ENCODE measurements at places on chromosomes 5 and 9. TPM values are rescaled to one million over a fixed set of nuclear protein-coding genes. Genes with fewer than 3 reads are reported as not detected.

SLC34A3 gene
- 0.81 TPM for total RNA-seq

PCDHA1 gene
- total RNA-seq = not detected

PPP3R2 gene
- 0.22 TPM for total RNA-seq

DIRAS2 gene
- total RNA-seq = 2.0 TPM

ANXA2R gene
- total RNA-seq = 0.74 TPM

SCGB3A1 gene
- total RNA-seq = not detected

TAF1L gene
- not detected for total RNA-seq

CCDC192 gene
- 2.0 TPM for total RNA-seq

DNA sequence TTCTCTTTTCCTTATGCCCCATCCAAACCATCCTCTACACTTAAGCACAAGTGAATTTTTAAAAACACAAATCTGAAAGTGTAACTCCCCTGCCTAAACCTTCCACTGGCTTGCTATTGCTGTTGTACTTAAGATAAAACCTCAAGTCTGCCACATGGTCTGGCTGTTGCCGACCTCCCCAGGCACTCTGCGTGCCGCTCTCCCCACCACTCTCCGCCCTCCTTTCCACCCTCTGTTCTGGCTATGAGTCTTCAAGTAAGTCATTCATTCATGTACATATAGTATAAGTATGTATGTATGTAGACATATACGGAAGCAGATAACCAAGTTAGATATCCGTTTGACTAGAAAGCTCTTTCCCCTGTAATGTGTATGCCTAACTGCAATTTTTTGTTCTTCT lies 94.7 kb upstream of the ANKRD55 start:
- no peak for DNase-seq
- H3K27ac ChIP-seq = no peak overlapping the region
- H3K36me3 ChIP-seq = peaks cover 4% of the 10 kb centered on the region
- no peak overlapping the region for H3K4me3 ChIP-seq
- no peaks in the 10 kb centered on the region for H3K27me3 ChIP-seq
- peaks cover 53% of the 10 kb centered on the region for H3K4me1 ChIP-seq

- H3K27ac ChIP-seq = peak overlapping the region; percentile 81
- no peaks in the 10 kb centered on the region for H3K36me3 ChIP-seq
- H3K27me3 ChIP-seq = no peaks in the 10 kb centered on the region
- peaks cover 16% of the 10 kb centered on the region for H3K4me1 ChIP-seq
- DNase-seq = no peak
These were observed 398.8 kb downstream of the ENC1 start for GRCh38 chr5:74241751-74242140.

GRCh38 chr9:23682891-23683431 lies 143.1 kb downstream of the ELAVL2 start:
- no peak overlapping the region for H3K27ac ChIP-seq
- H3K4me3 ChIP-seq = no peak overlapping the region
- H3K27me3 ChIP-seq = no peaks in the 10 kb centered on the region
- no peak for DNase-seq
- H3K4me1 ChIP-seq = no peaks in the 10 kb centered on the region
- H3K36me3 ChIP-seq = no peaks in the 10 kb centered on the region

DNA sequence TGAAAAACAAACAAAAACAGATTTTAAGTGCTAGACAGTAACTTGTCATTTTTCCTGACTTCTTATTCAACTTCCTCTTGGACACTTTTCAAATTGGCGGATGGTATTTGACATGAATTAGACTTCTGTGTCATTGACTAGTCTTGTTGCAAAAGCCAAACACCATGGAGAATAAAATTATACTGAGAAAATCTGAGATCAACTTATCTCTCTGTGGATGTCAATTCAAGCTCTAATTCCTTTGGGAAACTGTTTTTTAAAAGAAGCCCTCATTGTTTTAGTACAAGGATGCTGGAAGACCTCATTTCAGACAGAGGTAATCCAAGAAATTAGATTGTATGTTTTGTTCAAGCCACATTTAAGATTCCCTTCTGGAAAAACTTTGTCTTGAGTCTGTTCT lies 831.0 kb downstream of the SEMA5A start:
- DNase-seq = no peak
- no peaks in the 10 kb centered on the region for H3K36me3 ChIP-seq
- H3K27ac ChIP-seq = no peak overlapping the region
- no peaks in the 10 kb centered on the region for H3K27me3 ChIP-seq

DNA sequence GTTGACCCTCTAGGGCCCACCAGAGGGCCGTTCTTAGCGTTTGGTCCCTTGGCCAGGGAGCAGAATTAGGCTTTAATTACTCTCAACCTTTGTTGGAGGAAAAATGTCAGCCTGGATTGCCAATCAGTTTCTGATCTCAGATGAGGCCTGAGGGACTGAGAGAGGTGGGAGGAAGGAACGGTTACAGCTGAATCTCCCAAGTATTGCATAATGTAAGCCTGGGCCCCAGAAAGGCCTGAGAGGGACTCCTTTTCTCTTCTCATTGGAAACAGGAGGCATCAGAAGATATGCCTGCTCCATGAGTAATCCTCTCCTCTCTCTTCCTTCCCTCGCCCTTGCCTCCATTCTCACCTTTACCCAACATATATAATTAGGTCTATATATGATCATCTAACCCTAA lies 105.7 kb downstream of the INSYN2B start:
- no peak overlapping the region for H3K27ac ChIP-seq
- H3K36me3 ChIP-seq = peaks cover 4% of the 10 kb centered on the region
- DNase-seq = no peak
- H3K4me1 ChIP-seq = peaks cover 15% of the 10 kb centered on the region
- no peak overlapping the region for H3K4me3 ChIP-seq

DNA sequence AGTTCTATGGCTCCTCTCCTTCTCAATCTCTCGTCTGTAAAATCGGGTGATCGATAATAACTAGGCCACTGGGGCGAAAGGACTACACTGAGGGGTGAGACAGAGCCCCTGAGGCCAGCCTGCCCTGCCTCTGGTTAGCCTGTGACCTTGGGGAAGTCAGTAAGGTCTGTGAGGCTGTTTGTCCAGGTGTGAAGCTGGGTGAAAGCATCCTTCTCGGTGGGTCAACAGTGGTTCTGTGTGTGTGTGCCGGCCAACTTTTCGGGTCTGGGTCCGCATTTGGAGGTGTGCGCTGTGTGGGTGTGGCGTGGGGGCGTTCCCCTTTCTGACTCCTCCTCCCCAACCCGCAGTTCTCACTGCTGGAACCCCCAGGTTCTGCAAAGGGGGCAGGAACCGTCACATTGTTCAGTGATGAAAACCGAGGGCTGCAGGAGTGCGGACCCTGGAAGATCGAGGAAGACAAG lies 5.0 kb upstream of the RNF44 start:
- H3K4me1 ChIP-seq = peaks cover 45% of the 10 kb centered on the region
- peak overlapping the region; percentile 86 for H3K4me3 ChIP-seq
- no peak for DNase-seq
- peak overlapping the region; percentile 84 for H3K27ac ChIP-seq
- no peaks in the 10 kb centered on the region for H3K36me3 ChIP-seq

- H3K36me3 ChIP-seq = peaks cover 13% of the 10 kb centered on the region
- DNase-seq = no peak
- H3K27ac ChIP-seq = no peak overlapping the region
- H3K4me1 ChIP-seq = no peaks in the 10 kb centered on the region
- H3K4me3 ChIP-seq = no peak overlapping the region
These were observed 17.3 kb downstream of the ODF2 start for GRCh38 chr9:128473104-128473503.

DNA sequence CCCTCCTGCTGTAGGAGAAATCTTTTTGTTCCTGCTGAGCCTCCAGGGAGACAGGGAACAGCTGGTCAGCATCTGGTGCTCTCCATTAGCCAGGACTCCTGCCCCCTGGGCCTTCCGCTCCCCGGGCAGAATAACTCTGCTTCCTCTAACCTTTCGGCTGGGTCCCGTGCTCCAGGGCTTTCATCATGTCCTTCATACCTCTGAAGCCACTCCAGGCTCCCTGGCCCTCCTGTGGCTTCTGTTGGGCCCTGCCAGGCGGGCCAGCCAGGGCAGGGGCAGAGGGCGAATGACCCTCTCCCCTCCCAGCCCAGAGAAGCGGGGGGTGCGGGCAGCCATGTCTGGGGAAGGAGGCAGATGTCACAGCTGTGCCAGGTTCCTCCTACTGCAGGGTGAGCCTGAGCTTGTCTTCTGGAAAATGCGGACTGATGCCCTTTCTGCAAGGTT lies 81.7 kb upstream of the LMX1B start:
- H3K4me3 ChIP-seq = no peak overlapping the region
- H3K4me1 ChIP-seq = peaks cover 29% of the 10 kb centered on the region
- no peak overlapping the region for H3K27ac ChIP-seq
- H3K36me3 ChIP-seq = no peaks in the 10 kb centered on the region

DNA sequence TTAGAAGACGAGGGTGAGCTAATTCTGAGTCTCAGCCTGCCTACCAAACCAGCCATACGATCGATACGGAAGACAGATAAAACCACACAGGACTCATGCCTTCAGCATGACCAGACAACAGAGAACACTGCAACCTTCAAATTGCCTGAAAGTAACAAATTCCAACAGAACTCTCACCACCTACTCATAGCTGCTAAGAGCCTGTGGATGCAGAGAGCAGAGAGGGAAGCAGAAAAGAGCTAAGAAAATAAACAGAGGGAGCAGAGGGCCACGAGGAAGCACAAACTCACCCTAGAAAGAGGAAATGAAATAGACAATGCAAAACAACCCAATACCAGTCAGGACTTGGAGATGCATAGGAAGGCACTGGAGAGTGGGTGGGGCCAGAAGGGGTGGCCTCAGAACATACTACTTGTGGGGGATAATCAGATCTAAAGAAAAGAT lies 86.7 kb upstream of the TAS2R1 start:
- H3K4me3 ChIP-seq = no peak overlapping the region
- peak overlapping the region; percentile 6 for H3K27ac ChIP-seq
- H3K36me3 ChIP-seq = no peaks in the 10 kb centered on the region
- H3K27me3 ChIP-seq = peaks cover 6% of the 10 kb centered on the region

DNA sequence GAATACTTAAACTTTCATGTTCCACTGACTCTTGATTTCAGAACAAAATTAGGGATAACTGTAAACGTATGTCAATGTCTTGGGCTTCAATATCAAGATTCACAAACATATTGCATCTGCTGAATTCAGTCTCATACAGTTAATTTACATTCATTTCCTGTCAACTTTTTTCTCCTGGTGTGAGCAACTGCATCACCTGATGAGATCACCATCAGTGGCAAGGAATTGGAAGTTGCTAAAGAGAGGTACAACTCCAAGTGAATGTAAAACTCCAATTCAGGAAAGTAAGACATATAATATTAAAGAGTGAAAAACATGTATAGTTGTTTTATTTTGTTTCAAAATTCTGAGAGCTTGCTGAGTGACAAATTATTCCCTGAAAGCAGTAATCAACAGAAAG lies 1336.2 kb upstream of the C9orf72 start:
- no peaks in the 10 kb centered on the region for H3K36me3 ChIP-seq
- DNase-seq = no peak
- no peak overlapping the region for H3K4me3 ChIP-seq
- no peak overlapping the region for H3K27ac ChIP-seq
- no peaks in the 10 kb centered on the region for H3K27me3 ChIP-seq

DNA sequence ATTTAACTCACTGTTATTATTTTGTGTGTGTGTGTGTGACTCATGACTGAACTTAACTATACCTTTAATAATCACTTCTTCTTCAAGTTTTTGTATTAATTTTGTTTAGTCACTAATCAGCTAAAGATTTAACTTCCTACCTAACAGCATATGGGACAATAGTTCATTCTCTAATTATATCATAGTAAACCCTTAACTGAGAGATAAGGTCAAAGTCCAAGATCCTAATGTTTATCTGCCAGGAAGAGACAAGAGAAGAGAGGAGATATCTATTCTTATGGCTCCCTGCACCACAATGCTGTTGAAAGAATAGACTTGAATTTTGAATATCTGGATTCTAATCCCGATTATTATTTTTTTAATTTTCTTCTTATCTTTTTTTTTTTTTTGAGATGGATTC lies 28.1 kb downstream of the FREM1 start:
- no peak overlapping the region for H3K27ac ChIP-seq
- peaks cover 6% of the 10 kb centered on the region for H3K27me3 ChIP-seq
- H3K36me3 ChIP-seq = peaks cover 25% of the 10 kb centered on the region
- DNase-seq = no peak

- H3K27ac ChIP-seq = no peak overlapping the region
- H3K27me3 ChIP-seq = no peaks in the 10 kb centered on the region
- DNase-seq = no peak
- no peak overlapping the region for H3K4me3 ChIP-seq
- peaks cover 4% of the 10 kb centered on the region for H3K4me1 ChIP-seq
- peaks cover 5% of the 10 kb centered on the region for H3K36me3 ChIP-seq
These were observed 56.5 kb downstream of the ANKRD33B start for GRCh38 chr5:10620346-10620745.

- H3K27me3 ChIP-seq = no peaks in the 10 kb centered on the region
- no peaks in the 10 kb centered on the region for H3K36me3 ChIP-seq
- no peak overlapping the region for H3K4me3 ChIP-seq
- H3K27ac ChIP-seq = no peak overlapping the region
- no peak for DNase-seq
These were observed 3.3 kb upstream of the IL31RA start for GRCh38 chr5:55847837-55848236.

GRCh38 chr5:94793113-94793815 lies 174.8 kb downstream of the SLF1 start:
- H3K4me3 ChIP-seq = no peak overlapping the region
- H3K36me3 ChIP-seq = no peaks in the 10 kb centered on the region
- H3K27ac ChIP-seq = no peak overlapping the region
- DNase-seq = no peak
- no peaks in the 10 kb centered on the region for H3K27me3 ChIP-seq

GRCh38 chr9:15982182-15982581 lies 429.3 kb downstream of the CCDC171 start:
- DNase-seq = no peak
- no peak overlapping the region for H3K27ac ChIP-seq
- H3K4me3 ChIP-seq = no peak overlapping the region
- H3K36me3 ChIP-seq = no peaks in the 10 kb centered on the region
- no peaks in the 10 kb centered on the region for H3K27me3 ChIP-seq

- no peak for DNase-seq
- H3K27ac ChIP-seq = no peak overlapping the region
- H3K4me3 ChIP-seq = no peak overlapping the region
- H3K36me3 ChIP-seq = no peaks in the 10 kb centered on the region
These were observed 765.1 kb downstream of the PTPRD start for GRCh38 chr9:9847750-9848149.

GRCh38 chr5:173041881-173042762 lies 14.0 kb upstream of the CREBRF start:
- H3K4me1 ChIP-seq = peaks cover 5% of the 10 kb centered on the region
- H3K36me3 ChIP-seq = no peaks in the 10 kb centered on the region
- H3K4me3 ChIP-seq = no peak overlapping the region
- H3K27me3 ChIP-seq = no peaks in the 10 kb centered on the region

DNA sequence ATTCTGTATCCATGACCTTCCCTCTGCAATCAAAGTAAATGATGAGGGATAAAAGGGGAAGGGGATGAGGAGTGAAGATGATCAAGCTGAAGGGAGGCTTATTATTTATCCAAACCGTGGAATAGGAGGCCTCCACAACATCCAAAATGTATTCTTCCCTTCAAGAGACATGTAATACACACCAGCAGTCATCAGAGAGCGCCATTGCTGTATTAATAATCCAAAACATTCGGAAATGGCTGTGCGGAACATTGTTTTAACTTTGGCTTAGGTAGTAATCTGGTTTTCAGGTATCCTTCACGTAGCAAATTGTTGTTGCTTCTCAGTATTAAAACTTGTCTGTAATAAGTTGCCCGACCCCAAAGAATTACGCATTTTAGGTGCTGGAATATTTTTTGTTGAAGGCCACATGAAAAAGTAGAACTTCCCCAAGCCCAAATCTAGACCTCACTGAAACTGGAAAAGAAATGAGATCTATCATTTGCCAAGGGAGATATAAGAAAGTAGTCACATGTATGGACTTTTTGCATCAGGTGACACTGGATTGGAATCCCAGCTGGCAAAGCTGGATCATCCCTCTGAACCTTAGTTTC lies 2.6 kb upstream of the BOD1 start:
- DNase-seq = no peak
- H3K27me3 ChIP-seq = no peaks in the 10 kb centered on the region
- H3K4me1 ChIP-seq = peaks cover 44% of the 10 kb centered on the region
- peak overlapping the region; percentile 66 for H3K4me3 ChIP-seq
- peak overlapping the region; percentile 62 for H3K27ac ChIP-seq

Measured in type B pancreatic cell (in vitro differentiated cells).